ENCODE measurements at places on chromosomes 16 and 17. TPM values are rescaled to one million over a fixed set of nuclear protein-coding genes. Genes with fewer than 3 reads are reported as not detected.

SLC47A1 gene
- 0.52 TPM for total RNA-seq

EFTUD2 gene
- 79.3 TPM for total RNA-seq

SCO1 gene
- total RNA-seq: 9.4 TPM

MLYCD gene
- total RNA-seq: 3.1 TPM

CMTM2 gene
- total RNA-seq: not detected

Data from skeletal muscle tissue (tissue), 5 donors.